ENCODE measurements at places on chromosomes 3 and 15.
A peak's percentile ranks its signal among the peaks of the same experiment; 100 is the strongest.

DNA sequence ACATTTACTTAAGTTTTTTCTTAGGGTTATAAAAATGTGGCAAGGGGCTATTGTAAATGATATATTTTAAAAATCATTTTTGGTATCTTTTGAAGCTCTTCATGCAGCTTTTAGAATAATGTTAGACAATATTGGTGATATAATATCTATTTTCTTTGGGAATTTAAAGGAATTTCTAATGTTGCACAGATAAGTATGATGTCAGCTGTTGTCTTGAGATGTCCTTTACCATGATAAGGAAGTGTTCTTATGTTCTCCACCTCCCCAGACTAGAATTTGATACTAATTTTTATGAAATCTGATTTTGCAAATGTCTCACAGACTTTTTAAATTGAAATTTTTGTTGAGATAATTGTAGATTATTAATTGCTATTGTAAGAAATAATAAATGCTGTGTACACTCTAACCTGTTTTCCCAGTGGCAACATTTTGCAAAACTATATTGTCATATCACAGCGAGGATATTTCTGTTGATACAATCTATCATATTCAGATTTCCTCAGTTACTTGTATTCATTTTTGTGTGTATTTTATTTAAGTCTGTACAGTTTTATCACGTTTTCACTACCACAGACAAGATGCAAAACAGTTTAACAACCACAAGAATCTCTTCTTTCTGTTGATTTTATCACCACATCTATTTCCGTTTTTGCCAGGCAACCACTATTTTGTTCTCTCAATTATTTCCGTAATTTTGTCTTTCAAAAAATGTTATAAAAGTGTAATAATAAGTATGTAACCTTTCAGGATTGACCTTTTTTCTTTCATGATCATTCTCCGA is 55.4 kb downstream of the SPRED1 start:
- no peak for DNase-seq

DNA sequence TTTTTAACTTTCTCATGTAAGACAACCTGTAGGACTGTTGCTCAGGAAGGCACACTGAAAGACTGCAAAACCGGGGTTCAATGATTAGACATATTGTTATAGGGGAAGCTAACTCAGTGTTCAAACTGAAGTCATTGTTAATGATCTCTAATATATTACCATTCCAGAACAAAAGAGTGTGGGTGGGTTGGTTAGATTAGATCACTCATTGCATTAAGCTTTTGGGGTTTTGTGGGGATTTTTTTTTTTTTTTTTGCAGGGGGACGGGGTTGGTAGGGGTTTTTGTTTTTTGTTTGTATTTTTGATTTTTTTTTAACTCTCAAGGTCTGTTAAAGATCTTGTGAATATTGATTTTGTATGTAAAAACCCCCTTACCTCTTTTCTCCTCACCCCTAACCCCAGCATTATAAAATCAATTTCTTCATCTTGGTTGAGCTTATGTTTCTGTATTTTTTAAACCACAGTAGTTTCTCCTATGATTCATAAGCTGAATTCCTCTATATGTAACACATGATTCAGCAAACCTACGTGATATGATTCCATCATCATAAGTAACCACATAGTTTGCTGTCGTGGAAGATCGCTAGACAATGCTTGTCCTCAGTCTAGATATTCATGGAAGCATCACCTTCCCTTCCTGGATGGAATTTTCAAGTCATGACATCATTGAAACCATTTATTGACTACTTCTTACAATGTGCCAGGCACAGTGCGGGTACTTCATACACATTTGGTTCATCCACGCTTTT is 544.1 kb upstream of the MDFIC2 start:
- no peak for DNase-seq

DNA sequence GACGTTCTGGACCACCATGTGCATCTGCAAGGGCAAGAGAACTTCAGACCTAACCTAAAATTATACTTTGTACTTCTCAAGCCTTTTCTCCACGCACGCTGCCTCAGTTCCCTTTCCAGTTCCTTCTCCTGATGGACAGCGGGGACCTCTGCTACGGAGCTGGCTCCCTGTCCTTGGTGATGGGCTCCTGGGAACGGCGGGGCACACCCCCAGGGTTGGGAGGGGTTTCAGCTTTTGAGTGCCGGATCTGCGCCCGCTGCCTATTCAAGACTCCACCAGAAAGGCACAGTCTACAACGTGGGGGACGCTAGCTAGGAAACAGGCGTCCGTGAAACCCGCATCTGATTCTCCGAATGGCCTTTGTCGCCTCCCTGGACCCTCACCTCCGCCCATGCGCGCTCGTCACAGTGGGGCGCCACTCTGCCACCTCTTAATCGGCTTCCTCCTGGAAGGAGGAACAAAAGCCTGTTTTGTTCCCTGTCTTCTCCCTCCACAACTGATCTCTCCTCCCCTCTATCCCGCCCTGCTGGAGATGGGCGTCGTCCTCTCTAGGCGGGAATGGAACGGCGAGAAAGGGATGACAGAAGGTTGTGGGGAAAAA is 2.2 kb downstream of the GPR149 start:
- no peak for DNase-seq

DNA sequence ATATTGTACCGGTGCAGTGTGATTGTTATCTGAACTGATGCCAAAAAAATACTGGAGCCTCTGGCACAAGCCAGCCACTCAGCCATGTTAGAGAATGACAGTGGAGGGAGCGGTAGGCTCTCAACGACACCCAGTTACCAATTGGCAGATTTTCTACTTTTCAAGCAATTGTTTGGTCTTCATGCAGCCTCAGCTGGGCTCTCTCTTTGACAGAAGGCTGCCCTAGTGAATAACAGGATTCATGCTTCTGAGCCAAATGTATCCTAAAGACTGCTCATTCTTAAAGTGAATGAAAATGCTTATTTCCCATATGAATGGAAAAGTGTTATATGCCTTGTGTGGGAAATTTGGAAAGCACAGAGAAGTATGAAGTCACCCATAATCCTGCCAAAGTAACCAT is 261.2 kb upstream of the TRIM42 start:
- DNase-seq = no peak

DNA sequence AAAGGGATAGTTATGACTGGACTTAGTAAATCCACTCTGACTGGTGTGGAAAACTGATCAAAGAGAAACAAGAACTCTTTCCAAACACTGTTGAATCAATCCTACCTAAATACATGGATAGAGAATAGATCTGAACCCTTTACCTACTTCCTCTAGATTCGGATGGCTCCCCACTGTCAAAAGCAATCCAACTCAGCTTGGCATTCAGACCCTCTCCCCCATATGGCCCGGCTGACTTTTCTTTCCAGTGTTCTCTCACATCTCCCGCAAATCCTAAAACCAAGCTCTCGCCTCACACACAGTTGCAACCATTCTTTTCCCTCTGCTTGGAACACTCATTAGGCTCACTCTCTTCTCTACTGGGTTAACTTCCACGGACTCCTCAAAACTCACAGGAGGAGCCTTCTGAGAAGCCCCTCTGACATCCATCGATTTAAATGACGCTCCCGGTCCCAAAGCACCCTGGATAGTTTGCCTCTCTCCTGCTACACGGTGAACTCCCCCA is 639 bp downstream of the SPICE1 start:
- no peak for DNase-seq

DNA sequence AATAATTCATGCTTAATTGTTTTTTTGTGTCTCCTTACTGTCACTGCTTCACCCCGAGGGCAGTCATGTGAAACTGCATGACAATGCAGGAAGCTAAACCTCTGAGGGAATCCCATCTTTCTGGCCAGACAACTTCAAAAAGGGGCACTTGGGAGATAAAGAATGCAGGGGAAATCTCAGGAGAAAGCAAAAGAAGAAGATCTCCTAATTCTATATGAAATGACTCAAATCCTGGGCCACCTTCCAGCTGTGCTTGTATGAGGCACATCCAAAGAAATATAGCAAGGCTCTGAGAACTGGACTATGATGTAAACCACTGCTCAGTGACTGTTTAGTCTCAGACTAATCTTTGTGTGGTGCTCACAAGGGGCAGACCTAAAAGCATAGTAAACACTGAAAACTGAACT is 22.6 kb upstream of the UMPS start:
- DNase-seq = no peak

DNA sequence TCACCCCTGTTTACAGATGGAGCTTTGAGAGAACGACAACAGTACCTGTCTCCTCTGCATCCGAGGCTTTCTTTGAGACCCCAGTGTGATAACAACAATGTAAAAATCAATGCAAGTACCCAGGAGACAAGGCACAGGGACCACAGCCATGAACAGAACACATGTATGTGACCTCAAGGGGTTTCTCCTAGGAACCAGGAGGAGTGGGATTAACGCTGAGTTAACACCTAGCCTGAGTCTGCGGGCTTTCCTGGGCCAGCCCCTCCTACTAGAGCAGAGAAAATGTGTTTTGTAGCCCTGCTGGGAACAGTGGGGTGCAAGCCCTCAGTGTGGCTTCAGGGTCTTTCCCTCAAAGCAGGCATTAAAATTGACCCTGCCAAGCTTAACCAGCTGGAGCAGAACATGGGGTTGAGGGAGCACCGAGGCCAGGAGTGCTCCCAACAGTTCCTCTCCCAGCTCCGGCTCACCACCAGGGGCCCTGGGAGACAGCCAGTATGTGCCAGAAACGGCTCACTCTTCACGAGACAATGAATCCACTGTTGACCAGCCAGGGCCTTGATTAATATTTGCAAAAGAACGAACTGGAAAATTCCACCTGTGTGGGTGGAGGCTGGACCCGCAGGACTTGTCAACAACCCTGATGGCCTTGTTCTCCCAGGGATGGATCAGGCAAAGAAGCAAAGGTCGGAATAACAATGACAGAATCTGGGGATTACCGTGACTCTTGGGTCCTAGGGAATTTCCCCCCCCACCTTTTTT is 3.6 kb downstream of the CHDH start:
- DNase-seq = no peak

DNA sequence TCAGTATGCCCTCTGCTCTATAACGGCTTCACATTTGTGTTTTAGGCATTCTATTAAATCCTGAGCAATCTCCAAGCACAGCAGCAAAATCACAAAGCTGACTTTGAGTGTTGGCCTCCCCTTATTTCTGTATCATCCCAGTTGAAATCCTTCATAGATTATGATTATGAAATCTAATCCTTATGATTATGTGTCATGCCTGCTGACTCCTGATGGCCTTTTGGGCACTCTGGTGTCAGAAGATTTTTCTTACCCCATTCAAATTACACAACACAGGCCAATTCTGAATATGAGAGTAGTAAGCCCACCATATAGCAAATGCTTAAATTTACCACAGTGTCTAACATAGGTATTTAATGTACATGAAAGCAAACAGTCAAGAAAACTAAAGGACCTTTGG is 34.3 kb downstream of the CDV3 start:
- DNase-seq = no peak

DNA sequence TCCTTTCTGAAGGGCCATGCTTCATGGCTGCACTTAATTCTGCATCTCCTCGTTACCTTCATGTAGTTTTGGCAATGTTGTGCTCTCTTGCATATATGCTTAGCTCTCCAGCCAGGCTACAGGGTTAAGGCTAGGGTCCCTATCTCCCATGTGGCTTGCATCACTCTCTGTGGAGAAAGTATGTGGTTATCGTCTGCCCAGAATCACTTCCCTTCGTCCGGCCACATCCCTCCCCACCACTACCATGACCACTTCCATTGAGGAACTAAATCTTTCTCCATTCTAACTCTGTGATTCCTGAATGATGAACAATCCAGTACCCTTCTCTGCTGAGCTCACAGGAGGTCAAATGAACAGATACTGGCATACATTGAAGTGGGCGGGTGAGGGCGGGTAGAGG is 34.0 kb downstream of the WWTR1 start:
- peak; percentile 42 for DNase-seq

GRCh38 chr15:34795267-34796081 is at the start of gene ACTC1:
Gene ACTC1, minus strand, starts transcription at chr15:34795549. Its CDS starts 741 bp downstream, at chr15:34794808.
- no peak for DNase-seq

- DNase-seq = peak; percentile 37
Measured at GRCh38 chr3:108222853-108223565, 785 bp upstream of the IFT57 start.

- DNase-seq = peak; percentile 31
Measured at GRCh38 chr3:30511524-30512251, 94.7 kb upstream of the TGFBR2 start.

DNA sequence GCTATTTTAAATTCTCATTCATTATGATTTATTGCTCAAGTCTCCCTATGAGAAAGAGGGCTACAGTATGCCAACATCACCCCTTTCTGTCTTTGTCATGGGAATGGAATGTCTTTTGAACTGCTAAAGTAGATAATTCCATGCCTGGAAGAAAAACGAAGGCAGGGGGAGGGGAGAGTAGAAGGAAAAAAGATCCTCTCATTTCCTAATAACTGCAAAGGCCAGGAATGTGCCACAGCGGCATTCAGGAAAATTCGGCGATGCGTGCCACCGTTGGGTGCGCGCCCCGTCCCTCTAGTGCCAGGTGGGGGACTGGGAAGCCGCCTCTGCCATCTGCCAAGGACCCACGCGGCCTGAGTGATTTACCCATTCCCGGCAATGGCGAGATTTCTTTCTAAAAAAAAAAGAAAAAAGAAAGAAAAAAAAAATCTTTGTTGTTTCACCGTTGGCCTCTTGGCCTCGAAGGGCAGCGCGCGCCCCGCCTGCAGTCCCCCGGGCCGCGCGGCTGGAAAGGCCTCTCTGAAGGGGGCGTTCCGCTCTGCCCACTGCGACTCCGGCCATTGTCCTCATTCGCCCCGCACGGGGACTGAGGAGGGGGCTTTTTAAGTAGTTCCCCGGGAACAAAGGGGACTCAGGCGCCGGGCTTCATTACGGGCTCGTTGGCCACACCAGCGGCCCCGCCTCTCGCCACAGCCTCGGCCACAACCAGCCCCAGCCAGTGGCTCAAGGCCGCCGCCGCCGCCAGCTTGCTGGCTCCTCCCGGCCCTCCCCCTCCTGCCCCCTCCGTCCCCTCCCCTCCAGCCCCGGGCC is 54.5 kb downstream of the CPN2 start:
- no peak for DNase-seq

- DNase-seq = no peak
Measured at GRCh38 chr3:173584093-173584837, 186.7 kb downstream of the NLGN1 start.

- DNase-seq = no peak
Measured at GRCh38 chr3:102514241-102514640, 79.4 kb downstream of the ZPLD1 start.

DNA sequence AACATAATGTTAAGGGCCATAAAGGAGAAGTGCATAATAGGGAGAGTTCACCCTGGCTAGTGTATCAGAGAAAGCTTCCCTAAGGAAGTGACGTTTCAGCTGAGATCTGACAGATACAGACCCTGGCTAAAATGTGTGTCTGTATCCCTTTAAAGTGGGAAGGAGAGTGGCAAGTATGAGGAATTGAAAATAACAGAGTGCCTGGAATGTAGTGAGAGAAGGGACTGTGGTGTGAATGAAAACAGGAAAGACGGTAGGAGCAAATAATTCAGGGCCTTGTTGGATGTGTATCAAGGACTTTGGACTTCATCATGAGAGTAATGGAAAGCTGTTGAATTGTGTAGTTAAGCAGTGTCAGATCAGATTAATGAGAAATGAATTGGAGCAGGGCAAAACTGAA is 30.5 kb downstream of the NEO1 start:
- DNase-seq = no peak

GRCh38 chr3:152302521-152303021 is 33.8 kb downstream of the MBNL1 start:
- DNase-seq = peak; percentile 45

Measured in HL-60 (cell line).